Bone marrow (tissue), 2 donors: ENCODE measurements at places on chromosomes 6 and 20.
A peak's percentile ranks its signal among the peaks of the same experiment; 100 is the strongest.

DNA sequence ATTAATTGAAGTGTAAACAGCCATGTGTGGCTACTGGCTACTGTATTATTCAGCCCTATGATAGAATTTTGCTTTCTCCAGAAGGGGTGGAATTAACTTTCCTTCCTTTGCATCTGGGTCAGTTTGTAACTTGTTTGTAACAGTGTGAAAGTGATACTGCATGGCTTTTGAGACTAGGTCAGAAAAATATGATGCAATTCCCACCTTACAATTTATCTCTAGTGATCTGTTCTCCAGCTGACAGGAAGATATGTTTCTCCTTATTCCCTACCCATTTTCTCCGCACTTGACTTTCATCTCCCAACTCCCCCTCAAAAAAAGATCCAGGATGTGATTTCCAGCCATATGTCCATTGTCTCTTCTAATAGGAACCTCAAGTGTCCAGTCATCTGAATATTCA lies 2.6 kb upstream of the MOCS1 start:
- DNase-seq = no peak

DNA sequence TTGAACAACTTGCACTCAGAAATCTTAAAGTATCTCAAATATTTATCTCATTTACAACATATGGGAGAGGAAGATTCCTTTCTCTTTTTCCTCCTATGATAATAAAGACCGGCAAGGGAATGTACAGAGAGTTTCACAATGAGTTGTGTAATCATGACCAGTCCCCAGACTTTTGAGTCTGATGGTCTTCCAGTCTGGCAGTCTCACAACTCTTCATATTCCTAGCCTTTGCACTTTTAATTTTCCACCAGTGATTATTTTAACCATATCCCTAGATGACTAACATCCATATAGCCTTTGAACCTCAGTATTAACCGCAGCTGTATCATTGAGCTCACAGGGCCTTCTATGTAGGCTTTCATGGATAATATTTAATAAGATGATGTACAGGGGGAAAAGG lies 278.5 kb downstream of the KHDC1L start:
- no peak for DNase-seq

GRCh38 chr6:43303751-43304331 lies 4.8 kb downstream of the CRIP3 start:
- DNase-seq = no peak

GRCh38 chr20:37133952-37134351 lies 38.2 kb upstream of the RBL1 start:
- DNase-seq = no peak

DNA sequence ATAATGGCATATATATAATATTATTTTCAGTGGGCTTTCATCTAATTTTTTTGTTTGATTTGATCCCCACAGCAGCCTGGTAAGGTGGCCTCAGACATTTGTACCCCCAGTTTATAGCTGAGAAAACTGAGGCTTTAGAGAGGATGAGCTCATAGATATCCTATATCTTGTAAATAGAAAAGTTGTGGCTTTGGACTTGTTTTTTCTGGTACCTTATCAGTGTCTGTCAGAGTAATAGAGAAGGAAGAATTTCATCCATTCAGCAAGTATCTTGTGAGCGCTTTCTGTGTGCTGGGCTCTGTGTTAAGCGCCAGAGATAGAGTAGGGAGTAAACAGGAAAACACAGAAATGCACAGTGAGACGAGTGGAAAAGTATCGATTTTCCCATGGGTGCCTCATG lies 27.9 kb downstream of the TAF11 start:
- no peak for DNase-seq

GRCh38 chr6:44078827-44079671 lies 48.2 kb downstream of the MRPL14 start:
- no peak for DNase-seq

DNA sequence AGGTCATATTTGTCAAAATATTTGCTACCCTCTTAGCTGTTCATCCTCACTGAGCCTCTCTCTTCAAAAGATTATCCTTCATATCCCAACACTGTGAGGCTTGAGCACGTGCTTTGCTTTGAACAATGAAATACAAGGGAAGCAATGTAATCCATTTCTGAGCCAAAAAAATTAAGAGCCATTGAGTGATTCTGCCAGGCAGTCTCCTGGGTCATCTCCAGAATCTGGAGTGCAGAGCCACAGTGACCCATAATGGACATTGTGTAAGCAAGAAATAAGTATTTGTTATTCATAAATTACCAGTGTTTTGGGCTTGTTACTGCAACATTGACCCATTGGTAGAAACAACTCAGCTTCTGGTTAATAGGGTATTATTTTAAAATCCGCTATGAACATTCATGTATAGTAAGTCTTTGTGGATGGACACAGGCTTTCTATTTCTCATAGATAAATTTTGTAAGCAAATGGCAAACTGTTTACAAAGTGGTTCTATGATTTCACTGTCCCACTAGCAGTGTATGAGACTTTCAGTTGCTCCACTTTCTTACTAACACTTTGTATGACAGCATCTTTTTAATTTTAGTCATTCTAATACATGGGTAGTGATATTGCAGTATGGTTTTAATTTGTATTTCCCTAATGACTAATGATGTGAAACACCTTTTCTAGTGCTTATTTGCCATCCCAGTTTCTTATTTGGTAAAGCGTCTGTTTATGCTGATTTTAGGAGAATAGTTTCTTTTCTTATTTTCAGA lies 358.2 kb downstream of the PLCB1 start:
- no peak for DNase-seq

- DNase-seq = no peak
Measured at GRCh38 chr6:88626460-88626859, 337.0 kb downstream of the RNGTT start.

GRCh38 chr6:91751526-91751925 lies 1164.7 kb upstream of the MAP3K7 start:
- no peak for DNase-seq

DNA sequence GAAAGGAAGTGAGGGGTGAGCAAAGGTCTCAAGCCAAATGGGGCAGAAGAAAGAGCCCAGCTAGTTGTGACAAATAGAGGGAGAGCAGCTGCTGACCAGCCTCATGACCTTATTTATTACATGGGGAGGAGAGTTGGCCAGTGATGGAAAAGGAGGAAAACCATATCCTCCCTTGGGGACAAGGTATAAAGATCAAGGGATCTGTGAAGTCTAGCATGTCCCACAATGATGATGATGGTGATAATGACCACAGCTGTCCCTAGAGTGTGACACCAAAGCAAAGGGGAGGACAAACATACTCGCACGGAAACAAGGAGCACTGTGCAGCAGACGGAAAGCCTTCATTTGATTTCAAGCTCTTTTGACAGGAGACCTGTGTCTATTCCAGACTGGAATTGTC lies 190.4 kb upstream of the MCHR2 start:
- DNase-seq = no peak

DNA sequence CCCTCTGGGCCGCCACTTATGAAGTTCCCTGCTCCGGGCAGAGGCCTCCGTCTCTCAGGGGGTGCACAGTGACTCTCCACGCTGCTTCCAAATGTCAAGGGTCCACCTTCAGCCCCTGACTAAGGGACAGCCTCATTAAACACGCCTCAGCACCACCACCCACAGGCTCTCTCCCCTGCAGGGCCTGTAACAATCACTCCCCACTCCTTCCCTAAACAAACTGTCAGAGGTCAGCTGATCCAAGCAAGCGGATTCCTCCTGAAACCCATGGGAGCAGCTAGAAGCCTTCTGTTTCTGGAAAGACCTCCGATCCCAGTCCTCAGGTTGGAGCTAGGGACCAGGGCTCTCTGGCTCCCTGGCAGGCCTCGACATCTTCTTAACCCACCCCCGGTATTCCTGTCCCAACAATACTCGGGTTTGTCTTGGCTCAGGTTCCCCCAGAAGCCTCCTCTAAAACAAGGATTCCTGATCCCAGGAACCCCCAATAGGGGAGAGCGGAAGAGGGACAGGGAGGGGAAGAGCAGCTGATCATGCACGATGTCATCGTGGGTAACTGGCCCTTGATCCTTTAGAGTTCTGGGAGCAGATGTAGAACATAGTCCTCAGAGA lies 181.0 kb downstream of the ZNF217 start:
- no peak for DNase-seq

DNA sequence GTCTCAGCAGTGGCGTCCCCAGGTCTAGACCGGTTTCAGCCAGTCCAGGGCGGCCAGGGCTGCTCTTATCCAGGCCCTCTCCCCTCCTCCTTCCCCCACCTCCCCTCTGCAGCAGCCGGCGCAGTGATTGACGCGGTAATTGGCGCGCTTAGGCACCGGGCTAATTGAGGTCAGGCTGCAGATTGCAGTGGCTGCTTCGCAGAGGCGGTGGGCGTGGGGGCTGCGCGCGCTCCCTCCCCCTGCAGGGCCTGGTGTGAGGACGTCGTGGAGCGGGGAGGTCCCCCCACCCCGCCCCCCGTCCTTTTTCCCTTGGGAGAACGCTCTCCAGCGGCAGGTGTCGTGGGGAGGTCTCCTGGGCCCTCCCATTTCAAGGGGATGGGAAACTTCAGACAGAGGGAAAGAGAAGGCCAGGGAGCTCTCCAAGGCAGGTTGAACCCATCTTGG lies 70.4 kb upstream of the BLCAP start:
- no peak for DNase-seq

DNA sequence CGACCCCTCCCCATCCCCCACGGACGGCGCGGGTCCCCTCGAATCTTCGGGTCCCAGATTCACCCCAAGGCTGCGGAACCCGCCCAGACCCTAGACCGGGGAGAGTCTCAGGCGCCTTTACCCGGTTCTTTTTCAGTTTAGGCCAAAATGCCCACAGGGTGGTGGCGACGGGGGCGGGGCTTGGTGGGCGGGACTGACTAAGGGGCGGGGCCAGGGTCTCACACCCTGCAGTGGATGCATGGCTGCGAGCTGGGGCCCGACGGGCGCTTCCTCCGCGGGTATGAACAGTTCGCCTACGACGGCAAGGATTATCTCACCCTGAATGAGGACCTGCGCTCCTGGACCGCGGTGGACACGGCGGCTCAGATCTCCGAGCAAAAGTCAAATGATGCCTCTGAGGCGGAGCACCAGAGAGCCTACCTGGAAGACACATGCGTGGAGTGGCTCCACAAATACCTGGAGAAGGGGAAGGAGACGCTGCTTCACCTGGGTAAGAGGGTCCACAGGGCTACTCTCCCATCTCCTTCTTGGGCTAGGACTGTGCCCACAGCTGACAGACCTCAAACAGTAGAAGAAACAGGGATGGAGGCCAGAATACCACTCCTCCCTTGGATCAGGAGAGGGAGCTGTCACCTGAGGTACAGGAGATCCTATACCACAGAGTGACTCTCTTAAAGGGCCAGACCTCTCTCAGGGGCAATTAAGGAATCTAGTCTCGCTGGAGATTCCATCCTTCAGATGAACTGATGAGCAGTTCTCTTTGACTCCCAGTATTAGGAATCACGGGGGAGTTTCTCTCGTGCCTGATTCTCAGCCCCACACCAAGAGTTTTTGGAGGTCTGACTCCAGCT lies 942 bp downstream of the HLA-E start:
- peak; percentile 70 for DNase-seq

- no peak for DNase-seq
Measured at GRCh38 chr20:37562695-37563480, 35.2 kb upstream of the BLCAP start.

DNA sequence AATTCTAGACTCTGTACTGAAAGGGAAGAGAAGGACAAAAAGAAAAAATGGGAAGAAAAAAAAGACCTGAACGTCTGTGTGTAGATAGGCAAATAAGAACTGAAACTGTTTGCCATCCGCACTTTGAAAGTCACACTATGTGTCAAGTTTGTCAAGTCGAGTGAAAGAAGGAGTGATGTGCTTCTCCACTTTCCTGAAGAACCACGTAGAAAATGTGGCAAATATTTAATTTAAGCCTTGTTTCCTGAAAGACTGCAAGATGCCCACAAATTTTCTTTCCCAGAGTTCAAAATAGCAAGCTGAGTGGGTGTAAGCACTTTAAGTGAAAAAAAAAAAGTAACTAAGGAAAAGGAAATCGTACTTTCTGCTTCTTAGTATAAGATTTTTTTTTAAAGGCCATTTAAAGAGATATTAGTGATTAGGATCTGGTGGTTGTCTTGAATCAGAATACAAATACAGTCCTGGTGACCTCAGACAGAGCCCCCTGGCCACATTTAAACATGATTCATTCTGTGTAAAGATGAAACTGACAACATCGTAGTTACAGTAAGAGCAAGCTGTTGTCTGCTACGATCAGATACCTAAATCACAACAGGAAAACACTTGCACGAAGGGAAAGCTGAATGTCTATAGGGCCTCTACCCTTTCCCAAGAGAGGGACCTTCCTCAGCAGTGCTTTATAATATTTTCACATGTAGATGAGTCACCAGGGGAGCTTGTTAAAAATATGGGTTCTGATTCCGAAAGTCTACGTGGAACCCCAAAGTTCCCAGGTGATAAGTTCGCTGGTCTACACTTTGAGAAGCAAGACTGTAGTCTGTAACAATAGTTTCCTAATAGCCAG lies 102.3 kb downstream of the HIVEP2 start:
- DNase-seq = peak; percentile 80

DNA sequence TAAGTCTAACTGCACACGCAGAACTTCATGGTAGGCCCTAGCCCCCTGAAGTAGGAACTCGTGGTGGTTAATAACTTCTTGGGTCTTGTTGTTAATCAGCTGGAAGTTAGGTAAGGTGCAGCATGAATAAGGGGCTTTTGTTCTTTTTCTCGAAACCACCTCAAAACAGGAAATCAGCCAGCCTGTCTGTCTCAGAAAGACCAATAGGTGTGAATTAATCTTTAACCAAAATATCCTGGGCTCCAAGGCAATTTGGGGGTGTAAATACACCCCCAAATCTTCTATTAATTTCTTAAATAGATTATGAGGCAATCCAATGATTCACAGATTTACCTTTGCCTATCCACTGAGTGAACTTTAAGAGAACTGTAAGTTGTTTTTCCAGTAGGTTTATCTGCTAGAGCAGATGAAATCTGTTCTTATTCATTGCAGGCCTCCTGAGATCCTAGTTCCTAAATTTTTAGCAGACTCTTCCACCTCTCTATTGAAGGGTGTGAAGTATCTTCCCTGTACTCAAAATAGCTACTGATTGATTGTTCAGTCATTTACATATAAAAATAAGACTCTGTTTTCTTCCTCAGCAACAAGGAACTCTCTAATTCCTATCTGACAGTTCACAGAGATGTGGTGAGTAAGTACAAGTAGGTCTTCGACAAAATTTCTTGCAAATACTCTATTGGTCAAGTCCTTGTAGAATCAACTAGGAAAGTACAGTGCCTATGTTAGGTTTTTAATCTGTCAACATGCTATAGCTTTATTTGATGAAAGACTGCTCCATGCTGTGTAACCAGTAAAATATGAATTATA lies 427.1 kb upstream of the NOX3 start:
- DNase-seq = no peak

- DNase-seq = no peak
Measured at GRCh38 chr6:49463612-49463967, 420 bp downstream of the CENPQ start.

GRCh38 chr6:299104-299980 lies 7.1 kb downstream of the DUSP22 start:
- no peak for DNase-seq

DNA sequence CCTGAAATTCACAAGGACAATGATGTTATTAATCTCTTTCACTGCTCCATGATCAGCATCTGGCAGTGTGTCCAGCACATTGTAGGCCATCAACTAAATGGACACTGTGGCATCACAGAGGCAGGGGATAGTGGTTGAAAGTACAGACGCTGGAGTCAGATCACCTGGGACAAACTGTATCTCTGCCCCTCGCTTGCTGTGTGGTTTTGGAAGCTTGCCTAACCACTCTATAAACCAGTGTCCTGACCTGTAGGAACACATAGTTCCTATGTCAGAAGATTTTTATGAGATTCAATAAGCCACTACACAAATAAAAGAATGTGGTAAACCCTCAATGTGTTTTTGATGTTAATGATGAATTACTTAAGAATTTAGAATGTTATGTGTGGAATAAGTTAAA lies 219.3 kb upstream of the RNF217 start:
- no peak for DNase-seq
